ENCODE measurements at places on chromosomes 2 and 18. TPM values are rescaled to one million over a fixed set of nuclear protein-coding genes. Genes with fewer than 3 reads are reported as not detected.

ZNF236 gene
- 21.0 TPM for total RNA-seq

SERPINB12 gene
- not detected for total RNA-seq

VIT gene
- not detected for total RNA-seq

PLCD4 gene
- total RNA-seq, result 0.38 TPM

NYAP2 gene
- total RNA-seq, result not detected

SLC5A7 gene
- total RNA-seq, result not detected
